GM20000 (cell line): ENCODE measurements at places on chromosomes 2 and 18.

- no peak for DNase-seq
Observed at GRCh38 chr18:72612894-72613533, 68.9 kb upstream of the CBLN2 start.

DNA sequence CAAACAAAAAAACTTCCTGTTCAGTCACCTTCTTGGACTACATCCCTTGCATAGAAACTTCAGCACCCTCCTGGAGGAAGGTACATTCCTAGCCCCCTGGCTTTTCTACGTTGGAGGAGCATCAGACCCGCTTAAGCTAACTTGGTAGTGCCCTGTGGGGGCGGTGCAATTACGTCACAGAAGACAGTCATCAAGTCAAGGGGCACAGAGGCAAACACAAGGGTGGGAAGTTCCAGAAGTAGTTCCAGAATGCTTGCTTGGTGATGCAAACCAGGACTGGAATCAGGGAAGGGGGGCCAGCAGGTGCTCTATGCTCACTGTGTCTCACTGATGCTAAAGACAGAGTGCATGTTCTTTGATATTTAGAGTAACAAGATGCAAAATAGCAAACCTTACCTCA lies 15.2 kb upstream of the AGFG1 start:
- DNase-seq: no peak

GRCh38 chr2:101842471-101842870 lies 145.0 kb downstream of the MAP4K4 start:
- no peak for DNase-seq

GRCh38 chr2:236117401-236117800 lies 50.8 kb downstream of the GBX2 start:
- DNase-seq: no peak

GRCh38 chr2:238655974-238656722 lies 191.7 kb upstream of the TWIST2 start:
- no peak for DNase-seq

DNA sequence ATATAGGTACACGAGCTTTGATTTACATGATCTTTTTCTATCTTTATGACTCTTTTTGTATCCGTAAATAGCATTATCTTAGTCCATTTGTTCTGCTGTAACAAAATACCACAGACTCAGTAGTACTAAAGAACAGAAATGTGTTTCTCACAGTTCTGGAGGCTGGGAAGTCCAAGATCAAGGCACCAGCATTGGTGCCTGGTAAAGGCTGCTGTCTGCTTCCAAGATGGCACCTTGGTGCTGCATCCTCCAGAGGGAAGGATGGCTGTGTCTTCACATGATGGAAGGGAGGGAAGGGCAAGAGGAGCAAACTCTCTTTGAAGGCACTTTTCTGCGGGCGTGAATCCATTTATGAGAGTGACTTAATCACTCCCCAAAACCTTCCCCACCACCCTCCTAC lies 36.0 kb downstream of the EIF5B start:
- DNase-seq: no peak

- no peak for DNase-seq
Observed at GRCh38 chr2:237759176-237759575, 39.4 kb upstream of the RBM44 start.

DNA sequence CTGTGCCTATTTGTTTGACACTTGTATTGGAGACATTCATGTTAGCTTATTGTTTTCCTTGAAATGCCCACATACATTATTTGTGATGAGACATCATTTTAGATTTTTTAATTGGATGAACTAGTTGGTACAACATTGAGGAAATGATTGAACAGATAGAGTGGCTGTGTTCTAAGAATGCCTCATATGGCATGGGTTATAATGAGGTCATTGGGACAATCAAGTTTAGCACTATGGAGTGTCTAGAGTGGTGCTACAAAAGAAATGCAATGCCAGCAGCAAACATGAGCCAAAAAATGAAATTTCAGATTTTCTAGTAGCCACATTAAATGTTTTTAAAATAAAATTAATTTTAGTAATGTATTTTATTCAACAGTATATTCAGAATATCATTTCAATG lies 28.1 kb downstream of the ACVR2A start:
- DNase-seq: no peak
